ENCODE measurements at places on chromosomes 1 and 21.

GRCh38 chr21:40356644-40357043 lies 489.4 kb downstream of the PCP4 start:
- no peak for DNase-seq

- no peak for DNase-seq
Measured at GRCh38 chr1:223471566-223471965, 78.4 kb downstream of the CCDC185 start.

DNA sequence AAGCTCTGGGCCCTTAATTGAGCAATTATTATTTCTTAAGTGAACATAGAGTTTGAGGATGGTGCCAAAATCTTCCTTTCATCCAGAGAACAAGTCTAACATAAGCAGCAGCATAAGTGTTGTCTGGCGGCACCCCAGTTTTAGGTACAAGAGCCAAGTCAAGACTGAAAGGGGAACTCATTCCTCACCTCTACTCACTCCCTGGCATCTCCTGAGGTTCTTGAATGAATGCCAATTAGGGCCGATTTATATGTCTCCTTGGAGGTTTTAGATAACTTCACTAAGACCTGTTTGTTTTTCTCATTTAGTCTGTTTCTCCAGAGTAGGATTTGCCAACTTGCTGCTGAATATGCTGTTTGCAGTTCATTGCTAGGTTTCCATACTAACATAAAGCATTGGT lies 42.6 kb upstream of the ADGRL2 start:
- no peak for DNase-seq

DNA sequence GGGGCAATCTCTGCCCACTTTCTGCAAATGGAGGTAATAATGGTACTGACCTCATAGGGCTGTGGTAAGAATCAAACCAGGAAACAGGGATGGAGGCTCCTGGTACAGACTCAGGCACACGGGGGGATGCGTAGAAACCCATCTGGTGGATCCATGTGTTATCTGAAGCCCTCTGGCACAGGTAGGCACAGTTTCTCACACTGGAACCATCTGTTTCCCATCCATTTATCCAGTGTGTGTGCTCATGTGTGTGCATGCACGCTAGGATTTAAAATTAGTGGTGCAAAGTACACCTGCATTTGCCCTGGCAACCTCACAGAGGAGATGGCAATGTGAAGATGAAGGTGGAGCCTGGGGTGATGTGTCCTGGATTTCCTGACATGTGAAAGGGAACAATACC lies 103.3 kb downstream of the RAVER2 start:
- no peak for DNase-seq

DNA sequence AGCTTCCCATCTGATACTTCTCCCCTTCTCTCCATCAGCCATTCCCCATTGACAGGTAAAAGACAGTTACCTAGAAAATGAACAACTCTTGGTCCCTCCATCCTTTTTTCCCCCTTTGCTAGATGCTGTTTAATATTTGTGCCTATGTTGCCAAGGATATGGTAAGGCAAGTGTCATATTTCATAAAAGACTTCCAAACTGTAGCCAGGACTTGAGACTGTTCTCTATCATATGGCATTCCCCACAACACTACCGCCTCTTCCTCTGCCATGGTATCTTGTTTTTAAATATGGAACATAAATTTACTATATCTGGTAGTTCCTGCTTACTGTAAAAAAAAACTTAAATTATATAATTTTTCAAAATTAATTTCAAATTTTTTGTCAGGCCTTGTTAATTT lies 97.2 kb downstream of the PHTF1 start:
- no peak for DNase-seq

DNA sequence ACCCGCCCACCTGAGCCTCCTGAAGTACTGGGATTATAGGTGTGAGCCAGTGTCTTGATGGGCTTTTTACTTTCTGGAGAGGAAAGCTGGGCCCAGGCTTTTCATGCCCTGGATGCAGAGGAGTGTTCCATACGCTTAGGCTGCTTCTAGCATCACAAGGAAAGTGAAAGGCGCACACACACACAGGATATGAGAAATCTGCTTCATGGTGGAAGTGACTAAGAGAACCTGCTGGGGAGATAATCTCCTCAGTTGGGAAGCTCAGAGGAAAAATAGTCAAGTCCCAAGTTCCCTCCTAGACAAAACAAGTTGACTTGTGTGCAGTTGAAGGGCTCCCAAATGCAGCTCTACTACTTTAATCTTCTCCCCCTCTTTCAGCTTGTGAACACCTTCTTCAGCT lies 2.2 kb downstream of the NUDC start:
- DNase-seq, result no peak

DNA sequence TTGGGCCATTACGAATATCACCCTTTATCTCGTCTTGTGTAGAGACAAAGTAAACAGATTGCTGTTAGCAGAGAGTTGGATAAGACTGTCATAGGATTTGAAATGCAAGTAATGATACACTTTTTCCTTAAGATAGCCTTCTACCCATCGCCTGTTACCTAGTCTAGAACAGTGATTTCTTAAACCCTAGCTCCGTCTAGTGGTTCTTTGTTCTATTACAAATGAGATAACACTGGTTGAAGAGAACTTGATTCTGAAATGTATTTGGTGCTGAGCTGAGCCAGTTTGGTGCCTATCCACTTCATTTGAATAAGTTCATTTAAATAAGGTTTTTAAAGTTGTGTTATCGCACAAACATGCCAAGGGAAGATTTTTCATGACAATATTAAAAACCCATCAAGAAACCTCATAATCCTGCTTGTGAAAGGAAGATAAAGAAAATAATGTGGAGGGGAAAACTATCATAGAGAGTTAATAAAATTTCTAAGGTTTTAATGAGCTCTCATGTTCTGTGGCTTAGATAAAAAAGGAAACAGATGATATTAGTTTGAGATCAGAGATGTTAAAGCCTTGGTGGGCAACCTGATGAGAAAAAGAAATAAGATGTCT lies 1.5 kb upstream of the KCNH1 start:
- DNase-seq, result peak; percentile 44

DNA sequence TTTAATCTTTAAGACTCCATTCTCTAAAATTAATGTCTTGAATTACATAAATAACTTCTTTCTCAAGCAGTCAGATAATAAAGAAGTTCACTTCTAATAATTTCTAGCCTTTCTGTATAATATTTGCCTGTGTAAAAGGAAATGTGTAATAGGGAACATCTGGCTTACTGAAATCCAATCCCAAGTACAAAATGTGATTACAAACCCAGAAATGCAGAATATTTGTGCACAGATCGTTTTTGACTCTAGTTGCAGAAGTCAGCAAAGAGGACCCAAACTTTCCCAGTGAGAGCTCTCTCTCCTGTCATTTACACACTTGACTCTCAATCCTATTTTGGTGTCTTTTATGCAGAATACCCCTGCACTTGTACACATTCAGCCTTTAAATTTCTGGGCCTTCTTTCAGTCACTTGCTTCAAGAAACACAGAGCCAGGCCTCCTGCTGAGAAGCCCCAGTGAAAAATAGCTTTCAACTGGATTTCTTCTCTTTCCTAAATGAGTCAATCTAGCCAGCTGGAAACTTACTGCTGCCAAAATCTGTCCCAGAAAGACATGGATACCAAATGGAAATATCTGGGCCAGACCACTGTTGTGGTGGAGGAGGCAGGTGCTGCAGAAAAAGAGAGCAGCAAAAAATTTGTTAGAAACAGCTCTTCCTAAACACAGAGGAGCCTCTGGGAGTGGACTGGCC lies 68.5 kb upstream of the ADAM30 start:
- no peak for DNase-seq

- DNase-seq, result no peak
Measured at GRCh38 chr1:222084996-222085395, 343.1 kb upstream of the DUSP10 start.

- no peak for DNase-seq
Measured at GRCh38 chr1:40769815-40770214, 13.8 kb upstream of the KCNQ4 start.

DNA sequence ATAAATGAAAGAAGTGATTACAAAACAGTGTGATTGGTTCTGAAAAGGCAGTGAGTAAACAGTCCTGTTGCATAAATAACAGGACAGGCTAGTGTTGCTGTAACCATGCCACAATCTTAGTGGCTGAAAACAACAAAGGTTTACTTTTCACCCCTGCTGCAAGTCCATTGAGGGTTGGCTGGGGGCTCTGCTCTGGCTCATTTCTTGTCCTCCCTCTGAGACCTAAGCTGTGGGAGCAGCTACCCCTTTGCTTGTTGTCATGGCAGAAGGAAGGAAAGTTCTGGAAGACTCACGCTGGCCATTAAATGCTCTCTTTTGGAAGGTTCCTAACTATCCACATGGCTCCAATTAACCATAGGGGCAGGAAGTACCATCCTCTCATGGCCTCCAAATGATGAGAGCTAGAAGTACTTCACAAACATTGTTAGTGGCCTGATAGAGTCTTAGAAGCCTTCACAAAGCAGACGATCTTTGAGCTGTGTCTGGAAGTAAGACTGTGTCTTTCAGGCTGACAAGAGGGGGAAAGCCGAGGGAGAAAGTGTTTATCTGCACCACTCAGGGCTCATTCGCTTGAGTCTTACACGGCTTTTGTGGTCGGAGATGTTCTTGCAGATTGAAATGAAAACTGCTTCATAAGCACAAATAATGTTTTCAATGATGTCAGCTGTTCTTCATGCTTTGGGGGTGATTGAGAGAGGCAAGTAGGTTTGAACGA lies 11.9 kb downstream of the RCSD1 start:
- no peak for DNase-seq

DNA sequence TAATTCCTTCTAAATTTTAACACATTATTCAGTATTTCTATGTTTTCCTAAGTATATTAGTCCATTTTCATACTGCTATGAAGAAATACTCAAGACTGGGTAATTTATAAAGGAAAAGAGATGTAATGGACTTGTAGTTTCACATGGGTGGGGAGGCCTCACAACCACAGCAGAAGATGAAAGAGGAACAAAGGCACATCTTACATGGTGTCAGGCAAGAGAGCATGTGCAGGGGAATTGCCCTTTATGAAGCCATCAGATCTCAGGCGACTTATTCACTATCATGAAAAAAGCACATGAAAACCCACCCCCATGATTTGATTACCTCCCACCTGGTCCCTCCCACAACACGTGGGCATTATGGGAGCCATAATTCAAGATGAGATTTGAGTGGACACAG lies 15.6 kb downstream of the GBP5 start:
- DNase-seq, result no peak

DNA sequence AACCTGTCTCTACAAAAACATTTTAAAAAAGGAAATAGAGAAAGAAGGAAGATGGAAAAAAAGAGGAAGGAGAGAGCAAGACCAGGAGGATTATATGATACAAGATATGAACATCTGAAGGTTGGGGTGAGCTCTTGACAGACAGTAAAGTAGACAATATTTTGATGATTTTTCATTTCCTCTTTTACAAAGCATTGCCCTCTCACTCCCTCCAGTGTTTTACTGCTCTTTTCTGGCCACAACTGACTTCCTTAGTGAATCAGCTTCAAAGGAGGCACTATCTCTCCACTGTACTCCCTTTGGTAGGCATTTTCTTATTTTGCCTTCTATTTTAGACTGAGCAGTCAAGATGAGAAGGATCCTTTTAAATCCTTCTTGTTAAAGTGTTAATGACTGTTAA lies 296.7 kb downstream of the KCTD3 start:
- no peak for DNase-seq

DNA sequence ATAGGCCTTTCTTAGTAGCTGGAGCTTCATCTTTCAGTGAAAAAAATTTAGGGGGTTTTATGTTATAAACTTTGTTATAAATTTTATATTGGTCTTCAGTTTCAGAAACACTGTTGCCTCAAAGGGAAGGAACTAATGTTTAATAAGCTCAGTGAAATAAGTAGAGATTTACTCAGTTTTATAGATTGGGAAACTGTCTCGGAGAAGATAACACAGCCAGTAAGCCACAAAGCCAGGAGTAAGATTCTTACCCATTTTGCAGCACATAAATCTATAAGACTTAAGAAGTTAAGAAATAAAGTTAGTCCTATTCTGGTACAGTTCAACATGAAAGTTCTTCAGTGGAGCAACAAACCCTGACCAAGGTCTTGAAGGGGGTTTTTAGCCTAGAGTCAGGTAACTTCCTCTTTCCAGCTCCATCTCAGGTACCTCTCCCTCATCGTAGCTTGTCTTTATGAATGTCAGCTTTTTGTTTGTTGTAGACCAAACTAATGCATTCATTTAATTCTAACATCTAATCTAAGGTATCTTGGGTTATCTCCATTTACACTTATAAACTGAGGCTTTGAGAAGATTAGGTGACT lies 3.3 kb downstream of the KPNA6 start:
- DNase-seq, result no peak

- no peak for DNase-seq
Measured at GRCh38 chr1:180195916-180196315, 34.1 kb upstream of the LHX4 start.

DNA sequence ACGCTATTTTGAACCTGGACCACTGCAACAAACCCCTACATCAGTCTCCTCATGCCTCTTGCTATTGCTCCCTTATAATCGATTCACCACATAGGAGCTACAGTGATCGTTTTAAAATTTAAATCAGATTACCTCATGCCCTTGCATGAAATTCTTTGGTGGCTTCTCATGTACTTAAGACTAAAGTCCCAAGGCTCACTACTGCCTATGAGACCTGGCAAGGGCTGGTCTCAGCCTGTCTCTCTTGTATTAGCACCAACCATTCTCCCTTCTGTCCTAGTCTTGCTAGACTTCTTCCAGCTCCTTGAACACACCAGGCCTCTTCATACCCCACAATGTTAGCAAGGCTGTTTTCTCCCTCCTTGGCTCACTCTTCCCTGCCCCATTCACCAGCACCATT lies 6.5 kb upstream of the GNPAT start:
- DNase-seq, result no peak

DNA sequence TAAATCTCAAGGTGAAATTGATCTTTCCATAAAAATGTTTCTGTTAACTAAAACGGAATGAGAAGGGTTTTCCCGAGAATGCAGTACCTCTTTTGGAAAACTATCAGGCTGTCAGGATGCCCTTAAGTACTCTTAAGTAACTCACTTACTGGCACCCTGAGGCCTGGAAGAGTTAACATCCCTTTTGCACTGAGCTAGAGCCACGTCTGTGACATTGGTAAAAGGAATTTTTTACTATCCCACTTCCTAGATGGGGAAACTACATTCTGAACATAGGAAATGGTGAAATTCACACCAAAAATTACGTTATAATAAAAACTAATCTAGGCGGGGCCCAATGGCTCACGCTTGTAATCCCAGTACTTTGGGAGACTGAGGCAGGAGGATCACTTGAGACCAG lies 39.7 kb upstream of the MAP10 start:
- DNase-seq, result no peak

DNA sequence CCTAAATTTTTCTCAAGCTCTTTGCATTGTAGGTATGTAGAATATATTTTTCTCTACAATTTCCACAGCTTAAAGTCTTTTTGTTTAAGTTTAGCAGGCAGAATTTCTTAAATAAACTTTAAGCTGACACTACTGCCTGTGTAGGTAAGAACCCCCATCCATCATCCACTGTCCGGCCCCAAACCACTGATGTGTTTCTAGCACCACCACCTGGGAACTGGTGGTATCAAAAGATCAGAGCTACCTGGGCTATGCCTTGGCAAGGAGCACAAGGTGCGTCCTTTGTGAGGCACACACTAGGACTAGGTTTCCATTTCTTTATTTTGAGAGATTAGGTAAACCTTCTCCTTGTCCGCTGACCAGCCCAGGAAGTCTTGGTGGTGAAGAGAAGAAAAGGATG lies 10.5 kb upstream of the LELP1 start:
- DNase-seq, result peak; percentile 13

Measured in neural progenitor cell (in vitro differentiated cells).